ENCODE measurements at places on chromosomes 5 and 9.
A peak's percentile ranks its signal among the peaks of the same experiment; 100 is the strongest.

DNA sequence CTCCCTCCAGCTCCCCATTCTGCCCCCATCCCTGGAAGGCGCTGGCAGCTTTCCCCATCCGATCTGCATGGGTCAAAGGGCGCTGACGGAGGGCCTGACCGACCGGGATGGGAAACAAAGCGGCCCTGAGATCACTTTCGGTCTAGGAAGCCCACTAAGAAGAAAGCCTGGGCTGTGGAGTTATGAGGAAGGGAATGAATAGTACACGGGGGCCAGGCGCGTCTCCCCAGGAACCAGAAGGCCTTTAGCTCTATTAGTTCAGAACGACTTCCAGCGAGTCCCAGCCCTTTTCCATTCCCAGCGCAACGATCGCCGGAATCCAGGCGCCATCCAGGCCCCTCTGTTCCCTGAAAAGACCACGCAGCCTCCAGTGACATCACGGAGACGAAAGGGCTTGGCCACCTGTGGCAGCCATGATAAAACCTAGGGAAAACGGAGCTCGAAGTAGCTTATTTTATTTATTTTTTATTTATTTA, 70.1 kb upstream of the CCDC180 start:
- no peak for DNase-seq

DNA sequence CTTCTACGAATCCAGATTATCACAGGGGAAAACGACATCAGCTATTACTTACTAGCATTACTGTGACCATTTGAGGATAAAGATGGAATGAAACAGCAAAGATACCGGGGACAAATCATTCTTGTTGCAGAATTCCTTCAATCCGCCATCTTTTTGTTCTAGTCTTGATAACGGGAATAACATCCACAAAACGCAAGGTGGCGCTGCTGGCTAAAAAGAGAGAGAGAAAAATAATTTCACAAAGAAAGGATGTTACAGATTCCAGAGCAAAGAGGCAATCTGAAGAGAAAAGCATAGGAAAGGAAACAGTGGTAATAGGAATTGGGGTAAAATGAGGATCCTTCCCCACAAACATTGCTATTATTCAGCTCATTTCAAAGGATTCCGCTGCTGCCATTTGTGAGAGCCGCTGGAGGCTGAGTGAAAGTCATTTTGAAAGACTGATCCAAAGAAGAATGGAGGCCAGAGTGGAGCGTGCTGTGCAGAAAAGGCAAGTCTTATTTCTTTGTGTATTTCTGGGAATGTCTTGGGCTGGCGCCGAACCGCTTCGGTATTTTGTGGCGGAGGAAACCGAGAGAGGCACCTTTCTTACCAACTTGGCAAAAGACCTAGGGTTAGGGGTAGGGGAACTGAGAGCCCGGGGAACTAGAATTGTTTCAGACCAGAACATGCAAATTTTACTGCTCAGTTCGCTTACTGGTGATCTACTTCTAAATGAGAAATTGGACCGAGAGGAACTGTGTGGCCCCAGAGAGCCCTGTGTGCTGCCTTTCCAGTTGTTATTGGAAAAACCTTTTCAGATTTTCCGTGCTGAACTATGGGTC, at the start of gene PCDHB7:
PCDHB7 (plus strand) TSS at position 264 of the 824 bp plus-strand sequence; CDS start at position 456, 192 bp downstream.
- DNase-seq: peak; percentile 24

DNA sequence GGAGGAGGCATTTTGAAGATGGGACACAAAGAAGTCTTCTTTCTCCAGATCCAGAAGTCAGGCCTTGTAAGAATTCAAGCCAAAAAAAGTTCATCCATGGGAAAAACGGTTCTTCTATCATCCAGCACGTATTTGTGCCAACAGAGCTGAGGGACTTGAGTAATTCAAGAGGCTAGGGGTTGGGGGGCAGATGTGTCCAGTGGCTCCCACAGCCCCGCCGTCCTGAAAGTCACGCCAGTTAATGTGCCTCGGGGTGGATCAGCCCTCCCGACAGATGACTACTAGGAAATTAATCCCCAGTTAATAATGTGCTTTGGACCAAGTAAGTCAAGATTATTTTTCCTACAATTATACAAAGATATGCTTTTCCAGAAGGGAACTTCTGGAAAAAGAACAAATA, 23.4 kb downstream of the NREP start:
- no peak for DNase-seq

GRCh38 chr5:156121234-156121633, 205.7 kb upstream of the SGCD start:
- DNase-seq: peak; percentile 41

DNA sequence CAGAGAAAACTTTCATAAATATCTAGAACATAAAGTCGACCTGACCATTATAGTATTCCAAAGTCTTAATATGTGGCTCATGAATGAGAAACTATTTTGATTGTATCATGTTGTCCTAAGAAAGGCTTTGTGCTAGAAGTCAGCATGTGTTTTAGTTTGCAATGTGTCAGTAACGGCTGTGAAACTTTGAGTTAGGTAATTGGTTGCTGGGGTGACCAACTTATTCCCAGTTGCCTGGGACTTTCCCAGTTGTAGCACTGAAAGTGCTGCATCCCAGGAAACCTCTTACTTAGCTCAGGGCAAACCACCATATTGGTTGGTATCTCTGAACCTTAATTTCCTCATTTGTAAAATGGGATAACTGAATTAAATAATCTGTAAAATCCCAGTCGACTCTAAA, 114.6 kb upstream of the SLC12A2 start:
- no peak for DNase-seq

DNA sequence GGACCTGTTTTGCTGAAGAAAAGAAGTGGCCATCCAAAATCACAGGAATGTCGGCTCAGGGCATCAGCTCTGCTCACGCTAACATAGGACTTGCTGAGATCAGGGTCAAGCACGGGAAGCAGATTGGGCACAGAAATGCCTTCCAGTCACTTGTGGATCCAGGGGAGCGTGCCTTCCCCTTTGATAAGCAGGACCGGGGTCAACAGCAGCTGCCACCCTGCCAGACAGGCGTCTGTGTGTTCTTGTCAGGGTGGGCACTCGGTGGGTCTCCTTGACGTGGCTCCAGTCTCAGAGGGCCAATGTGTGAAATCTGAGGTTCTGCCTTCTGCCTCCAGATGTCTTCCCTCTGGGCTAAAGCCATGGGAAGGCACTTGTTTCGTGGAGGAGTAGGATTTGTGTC, 313.7 kb upstream of the IRX4 start:
- no peak for DNase-seq

DNA sequence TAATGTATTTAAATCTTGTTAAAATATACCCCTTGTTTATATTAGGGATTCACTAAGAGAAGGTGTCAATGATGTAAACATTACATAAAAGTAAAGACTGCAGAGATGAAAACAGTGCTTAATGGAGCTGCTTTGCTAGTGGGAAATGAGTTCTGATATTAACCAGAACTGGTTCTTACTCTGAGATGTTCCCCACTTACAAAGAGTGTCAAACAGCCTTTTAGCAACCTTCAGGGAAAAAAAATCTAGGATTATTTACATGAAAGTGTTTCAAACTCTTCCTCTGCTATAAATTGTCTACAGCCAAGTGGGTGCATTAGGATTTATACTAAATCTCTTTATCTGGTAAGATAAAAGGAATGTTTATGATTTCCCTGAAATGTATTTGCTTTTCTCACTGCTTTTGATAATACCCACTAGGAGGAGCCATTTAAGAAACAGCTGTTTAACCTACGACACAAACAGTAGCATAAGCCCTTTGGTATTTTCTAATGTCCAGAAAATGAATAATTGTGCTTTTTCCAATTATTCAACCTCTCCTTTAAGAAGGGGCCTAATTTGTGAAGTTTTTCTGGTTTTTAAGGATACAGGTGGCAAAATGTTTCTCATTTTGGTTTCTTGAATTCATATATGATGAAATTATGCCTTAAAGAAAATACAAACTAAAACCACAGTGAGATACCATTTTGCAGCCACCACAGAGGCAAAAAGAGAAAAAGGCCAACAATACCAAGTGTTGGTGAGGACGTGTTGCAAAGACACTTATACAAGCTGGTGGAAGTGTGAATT, 186.3 kb downstream of the TLE4 start:
- peak; percentile 36 for DNase-seq

DNA sequence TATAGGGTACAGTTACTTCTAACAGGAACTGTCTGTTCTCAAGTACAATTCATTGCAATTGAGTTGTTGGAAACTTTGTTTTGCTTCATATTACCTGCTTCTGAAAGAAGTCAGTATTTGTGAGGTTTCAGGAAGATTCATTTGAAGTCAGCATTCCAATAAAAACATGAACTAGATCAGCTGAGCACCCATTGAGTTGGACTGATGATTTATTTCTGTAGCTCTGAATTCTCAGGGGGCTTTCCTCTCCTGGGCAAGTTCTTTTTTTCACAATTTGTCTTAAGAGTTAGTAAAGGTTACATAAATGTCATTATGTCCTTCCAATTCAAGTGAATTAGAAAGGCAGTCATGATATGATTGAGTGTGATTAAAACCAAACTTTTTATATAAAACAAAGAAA, 16.2 kb upstream of the KIF2A start:
- no peak for DNase-seq

GRCh38 chr5:142439207-142439860, 114.5 kb upstream of the SPRY4 start:
- DNase-seq: peak; percentile 22

- DNase-seq: no peak
Measured at GRCh38 chr5:123746683-123747360, 234.8 kb downstream of the CSNK1G3 start.

DNA sequence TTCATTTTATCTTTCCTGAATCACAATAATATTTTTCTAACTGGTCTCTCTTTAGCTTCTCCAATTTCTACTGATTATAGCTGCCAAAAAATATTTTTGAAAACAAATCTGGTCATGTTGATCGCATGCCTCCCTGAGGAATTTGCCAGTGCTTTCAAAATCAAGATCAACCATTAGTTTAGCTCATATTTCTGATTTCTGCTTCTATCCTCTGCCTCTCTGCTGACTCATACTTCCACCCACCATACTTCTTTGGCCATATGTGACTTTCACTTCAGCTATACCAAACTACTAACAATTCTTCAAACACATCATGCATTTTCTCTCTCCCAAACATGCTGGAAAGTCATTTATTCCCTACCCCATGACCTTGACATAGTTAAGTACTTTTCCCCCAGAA, 636.5 kb downstream of the TLE1 start:
- peak; percentile 44 for DNase-seq

DNA sequence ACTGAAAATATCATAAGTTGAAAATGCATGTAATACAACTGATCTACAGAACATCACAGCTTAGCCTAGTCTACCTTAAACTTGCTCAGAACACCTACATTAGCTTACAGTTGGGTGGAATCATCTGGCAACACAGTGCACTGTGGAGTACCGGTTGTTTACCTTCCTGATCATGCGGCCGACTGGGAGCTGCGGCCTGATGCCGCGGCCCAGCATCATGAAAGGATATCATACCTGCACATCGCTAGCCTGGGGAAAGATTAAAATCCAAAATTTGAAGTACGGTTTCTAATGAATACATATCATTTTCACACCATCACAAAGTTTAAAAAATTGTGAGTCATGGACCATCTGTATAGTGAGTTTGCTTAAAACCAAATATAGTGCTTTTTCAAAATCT, 1.8 kb downstream of the HACD4 start:
- DNase-seq: no peak

DNA sequence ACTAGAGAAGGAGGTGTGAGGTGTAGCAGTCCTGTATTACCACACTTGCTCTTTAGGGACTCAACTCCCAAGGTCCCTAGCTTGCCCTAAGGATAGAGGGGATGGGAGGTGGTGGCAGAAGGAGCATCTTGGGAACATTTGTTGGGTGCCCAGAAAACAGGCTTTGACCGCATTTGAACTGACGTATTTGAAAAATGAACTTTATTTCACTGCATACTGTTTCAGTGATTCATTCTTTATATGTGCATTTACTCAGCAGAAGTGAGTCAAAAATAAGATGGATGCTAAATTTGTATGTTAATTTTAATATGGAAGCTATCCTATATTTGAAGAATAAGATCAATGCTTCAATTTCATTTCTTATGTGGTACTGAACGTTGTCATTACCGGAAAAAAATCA, 18.7 kb downstream of the DMRT3 start:
- DNase-seq: peak; percentile 31

- DNase-seq: no peak
Measured at GRCh38 chr9:16613051-16613450, 257.4 kb downstream of the BNC2 start.

DNA sequence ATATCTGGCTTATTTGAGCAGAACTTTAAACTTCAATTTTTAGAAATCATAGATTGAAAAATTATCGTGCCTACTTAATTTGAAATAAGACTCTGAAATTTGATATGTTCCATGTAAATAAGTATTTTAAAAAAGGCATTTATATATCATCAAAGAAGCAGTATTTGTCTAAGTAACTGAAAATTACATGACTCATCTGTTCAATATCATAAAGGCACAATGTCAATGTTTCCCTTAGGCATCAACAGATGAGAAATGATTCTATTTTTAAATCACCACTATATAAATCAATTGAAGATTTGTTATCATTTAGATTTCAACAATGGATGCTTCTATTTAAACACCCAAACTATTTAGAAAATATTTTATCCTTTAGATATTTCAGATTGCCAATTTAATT, 142.9 kb upstream of the POU5F2 start:
- DNase-seq: no peak

GRCh38 chr9:135561391-135562234, at the start of gene PAEP:
PAEP (plus strand) TSS chr9:135561756.
- DNase-seq: no peak

- no peak for DNase-seq
Measured at GRCh38 chr9:72807765-72808445, 144.9 kb downstream of the ALDH1A1 start.

DNA sequence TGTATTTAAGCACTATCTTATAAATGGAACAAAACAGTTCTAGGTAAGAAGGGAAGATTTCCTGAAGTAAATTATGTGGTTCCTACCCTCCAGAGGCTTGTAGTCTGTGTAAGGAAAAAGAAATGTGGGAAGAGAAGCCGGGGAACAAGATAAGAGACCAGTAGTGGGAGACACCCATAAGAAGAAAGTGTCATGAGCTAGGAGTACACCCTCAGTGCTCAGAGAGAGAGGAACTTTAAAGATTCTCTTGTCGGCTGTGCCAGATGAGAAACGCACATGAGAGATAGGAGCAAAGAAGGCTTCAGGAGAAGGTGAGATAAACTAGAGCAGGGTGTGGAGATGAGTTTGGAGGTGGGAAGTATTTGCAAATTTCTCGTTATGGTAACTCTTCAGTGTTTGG, 18.1 kb downstream of the SLC36A1 start:
- no peak for DNase-seq

- DNase-seq: no peak
Measured at GRCh38 chr9:113468716-113469448, 5.4 kb downstream of the RGS3 start.

GRCh38 chr9:116550696-116551436, 136.2 kb upstream of the TRIM32 start:
- DNase-seq: peak; percentile 45

DNA sequence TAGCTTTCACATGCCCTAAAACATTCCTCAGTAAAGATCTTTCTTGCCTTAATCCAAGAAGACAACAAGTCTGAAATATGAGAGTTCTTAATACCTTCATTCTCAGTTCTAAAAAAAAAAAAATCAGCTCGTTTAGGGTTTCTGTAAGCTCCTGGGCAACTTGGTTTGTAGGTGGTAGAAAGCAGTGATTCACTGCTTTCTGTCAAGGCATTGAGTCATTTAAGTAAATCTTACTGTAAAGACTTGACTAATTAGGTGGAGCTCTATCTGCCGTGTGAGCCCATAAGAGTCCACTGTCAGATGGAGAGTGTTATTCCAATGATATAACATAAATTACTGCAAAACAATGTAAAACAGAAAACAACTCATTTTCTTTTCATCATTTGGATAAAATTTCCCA, 56.1 kb upstream of the MAST4 start:
- no peak for DNase-seq

- no peak for DNase-seq
Measured at GRCh38 chr9:118459913-118460312, 755.7 kb downstream of the TLR4 start.
